Muscle of leg (tissue), 16 donors: ENCODE measurements at places on chromosomes 2 and 18. TPM values are rescaled to one million over a fixed set of nuclear protein-coding genes. Genes with fewer than 3 reads are reported as not detected.

DNA sequence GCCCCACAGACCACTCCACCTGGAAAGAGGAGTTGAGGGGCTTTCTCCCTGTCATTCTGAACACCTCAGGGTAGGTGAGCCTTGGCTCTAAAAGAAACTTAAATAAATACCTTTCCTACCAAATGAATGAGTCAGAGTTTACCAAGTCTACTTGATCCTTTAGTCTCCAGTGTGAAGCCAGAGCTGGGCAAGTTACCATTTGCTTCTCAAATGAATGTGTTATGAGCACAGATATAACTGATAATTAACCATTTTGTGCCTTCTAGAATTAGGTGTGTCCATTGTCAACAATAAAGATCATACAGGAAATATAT, 347.7 kb downstream of the KIAA1328 start:
- no peak overlapping the region for H3K27ac ChIP-seq
- no peak for DNase-seq
- H3K36me3 ChIP-seq, result no peaks in the 10 kb centered on the region
- H3K4me1 ChIP-seq, result no peaks in the 10 kb centered on the region
- no peaks in the 10 kb centered on the region for H3K27me3 ChIP-seq

DNA sequence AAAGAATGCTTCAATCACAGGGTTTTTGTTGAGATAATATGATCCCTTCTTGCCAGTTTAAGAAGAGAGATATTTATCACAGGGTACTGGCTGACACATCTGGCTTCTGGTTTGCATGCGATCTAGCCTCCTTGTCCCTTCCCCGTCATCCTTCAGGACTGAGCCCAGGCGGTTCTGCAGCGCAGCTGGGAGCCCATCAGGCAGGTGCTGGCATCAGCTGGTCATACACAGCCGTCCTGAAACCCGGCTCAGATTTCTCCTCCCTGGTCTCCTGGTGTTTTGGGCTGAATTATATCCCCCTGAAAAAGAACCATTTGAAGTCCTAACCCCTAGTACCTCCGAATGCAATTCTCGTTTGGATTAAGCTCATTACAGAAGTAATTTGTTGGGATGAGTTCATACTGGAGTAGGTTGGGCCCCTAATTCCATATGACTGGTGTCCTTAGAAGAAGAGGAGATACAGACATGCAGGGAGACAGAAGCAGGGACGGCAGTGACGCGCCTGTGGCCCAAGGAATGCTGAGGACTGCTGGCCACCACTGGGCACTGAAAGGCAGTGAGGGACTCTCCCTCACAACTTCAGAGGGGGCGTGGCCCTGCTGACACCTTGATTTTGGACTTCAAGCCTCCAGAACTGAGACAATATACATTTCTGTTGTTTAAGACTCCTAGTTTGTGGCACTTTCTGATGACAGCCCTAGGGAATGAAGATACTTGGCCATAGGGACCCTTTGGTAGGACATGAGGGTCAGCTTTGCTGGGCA, 83.9 kb upstream of the ODC1 start:
- no peak overlapping the region for H3K27ac ChIP-seq
- H3K27me3 ChIP-seq, result no peaks in the 10 kb centered on the region
- H3K36me3 ChIP-seq, result no peaks in the 10 kb centered on the region
- DNase-seq, result no peak
- peaks cover 10% of the 10 kb centered on the region for H3K4me1 ChIP-seq

- no peak for DNase-seq
- no peak overlapping the region for H3K4me3 ChIP-seq
These were observed 51.7 kb upstream of the ATIC start for GRCh38 chr2:215260097-215260677.

GRCh38 chr2:181104512-181105115, 124.2 kb downstream of the UBE2E3 start:
- H3K4me1 ChIP-seq, result no peaks in the 10 kb centered on the region
- H3K36me3 ChIP-seq, result no peaks in the 10 kb centered on the region
- no peak overlapping the region for H3K4me3 ChIP-seq
- DNase-seq, result peak; percentile 78
- peaks cover 2% of the 10 kb centered on the region for H3K27me3 ChIP-seq

DNA sequence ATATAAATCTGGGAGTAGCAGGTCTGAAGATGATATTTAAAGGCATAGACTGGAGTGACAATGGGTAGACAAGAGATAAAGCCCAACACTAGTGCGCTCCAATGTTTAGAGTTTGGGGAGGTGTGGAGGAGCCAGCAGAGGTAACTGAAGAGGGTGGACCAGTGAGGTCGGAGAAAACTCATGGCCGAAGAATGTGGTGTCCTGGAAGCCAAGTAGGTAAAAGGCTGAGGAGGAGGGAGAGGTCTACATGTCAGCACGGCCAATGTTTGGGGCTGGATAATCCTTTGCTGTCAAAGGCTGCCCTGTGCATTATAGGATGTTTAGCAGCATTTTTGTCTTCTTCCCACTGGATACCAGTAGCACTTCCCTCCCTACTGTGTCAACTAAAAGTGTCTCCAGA, 78.8 kb upstream of the KCNE4 start:
- H3K4me3 ChIP-seq, result no peak overlapping the region
- no peaks in the 10 kb centered on the region for H3K36me3 ChIP-seq
- DNase-seq, result no peak
- H3K4me1 ChIP-seq, result peaks cover 4% of the 10 kb centered on the region

DNA sequence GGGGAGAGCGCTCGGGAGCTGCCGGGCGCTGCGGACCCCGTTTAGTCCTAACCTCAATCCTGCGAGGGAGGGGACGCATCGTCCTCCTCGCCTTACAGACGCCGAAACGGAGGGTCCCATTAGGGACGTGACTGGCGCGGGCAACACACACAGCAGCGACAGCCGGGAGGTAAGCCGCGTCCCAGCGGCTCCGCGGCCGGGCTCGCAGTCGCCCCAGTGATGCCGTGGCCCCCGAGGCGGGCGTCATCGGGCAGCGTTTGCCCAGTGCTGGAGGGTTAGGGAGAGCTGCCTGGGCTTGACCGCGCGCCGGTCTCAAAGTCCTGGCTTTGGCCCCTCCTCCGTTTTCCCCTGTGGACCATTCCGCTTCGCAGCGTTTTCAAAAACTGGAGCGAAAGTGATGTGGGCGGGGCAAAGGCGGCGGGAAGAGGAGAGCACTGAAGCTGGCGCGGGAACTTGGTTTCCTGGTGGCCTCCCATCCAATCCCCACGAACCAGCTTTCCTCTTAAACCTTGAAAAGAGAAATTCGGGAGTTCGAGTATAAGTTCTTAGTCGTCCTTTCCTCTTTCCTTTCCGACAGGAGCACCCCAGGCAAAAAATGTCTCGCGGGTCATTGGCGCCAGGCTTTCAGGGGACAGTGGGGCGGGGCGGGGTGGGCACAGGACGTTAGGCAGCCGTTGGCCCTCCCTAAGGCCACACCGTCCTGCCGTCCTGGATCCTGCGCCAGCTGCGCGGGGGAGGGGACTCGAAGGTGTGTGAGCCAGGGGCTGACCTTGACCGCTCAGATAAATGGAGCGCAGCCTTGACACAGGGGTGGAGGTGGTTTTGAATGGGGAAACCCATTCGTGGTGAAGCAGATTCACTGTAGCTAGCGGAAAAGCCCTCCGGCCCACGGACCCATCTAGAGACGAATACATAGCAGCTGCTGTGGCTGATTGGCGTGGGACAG, 821 bp downstream of the TYMS start:
- no peaks in the 10 kb centered on the region for H3K27me3 ChIP-seq
- H3K36me3 ChIP-seq, result peaks cover 14% of the 10 kb centered on the region
- H3K27ac ChIP-seq, result peak overlapping the region; percentile 53
- H3K4me1 ChIP-seq, result peaks cover 3% of the 10 kb centered on the region
- DNase-seq, result peak; percentile 96
- H3K4me3 ChIP-seq, result peak overlapping the region; percentile 75

- H3K4me3 ChIP-seq, result no peak overlapping the region
- DNase-seq, result peak; percentile 76
- H3K4me1 ChIP-seq, result peaks cover 27% of the 10 kb centered on the region
- no peaks in the 10 kb centered on the region for H3K36me3 ChIP-seq
These were observed 175.4 kb upstream of the ACAA2 start for GRCh38 chr18:49988733-49989132.

GRCh38 chr2:221569871-221570270, 2.2 kb downstream of the EPHA4 start:
- peaks cover 22% of the 10 kb centered on the region for H3K4me1 ChIP-seq
- H3K36me3 ChIP-seq, result no peaks in the 10 kb centered on the region
- H3K27ac ChIP-seq, result peak overlapping the region; percentile 35
- H3K27me3 ChIP-seq, result peaks cover 25% of the 10 kb centered on the region
- peak; percentile 35 for DNase-seq
- peak overlapping the region; percentile 58 for H3K4me3 ChIP-seq

- H3K4me1 ChIP-seq, result peaks cover 79% of the 10 kb centered on the region
- H3K4me3 ChIP-seq, result no peak overlapping the region
- DNase-seq, result no peak
- no peaks in the 10 kb centered on the region for H3K27me3 ChIP-seq
These were observed 116.8 kb upstream of the PKDCC start for GRCh38 chr2:41930807-41931566.

DNA sequence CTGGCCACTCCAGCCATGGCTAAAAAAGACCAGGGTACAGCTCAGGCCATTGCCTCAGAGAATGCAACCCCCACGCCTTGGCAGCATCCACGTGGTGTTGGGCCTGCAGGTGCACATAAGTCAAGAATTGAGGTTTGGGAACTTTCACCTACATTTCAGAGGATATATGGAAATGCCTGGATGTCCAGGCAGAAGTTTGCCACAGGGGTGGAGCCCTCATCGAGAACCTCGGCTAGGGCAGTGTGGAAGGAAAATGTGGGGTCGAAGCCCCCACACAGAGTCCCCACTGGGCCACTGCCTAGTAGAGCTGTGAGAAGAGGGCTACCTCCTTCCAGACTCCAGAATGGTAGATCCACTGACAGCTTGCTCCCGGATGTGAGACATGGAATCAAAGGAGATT, 477.3 kb downstream of the LPIN1 start:
- H3K27me3 ChIP-seq, result peaks cover 4% of the 10 kb centered on the region
- H3K27ac ChIP-seq, result no peak overlapping the region
- no peaks in the 10 kb centered on the region for H3K4me1 ChIP-seq
- no peak overlapping the region for H3K4me3 ChIP-seq

DNA sequence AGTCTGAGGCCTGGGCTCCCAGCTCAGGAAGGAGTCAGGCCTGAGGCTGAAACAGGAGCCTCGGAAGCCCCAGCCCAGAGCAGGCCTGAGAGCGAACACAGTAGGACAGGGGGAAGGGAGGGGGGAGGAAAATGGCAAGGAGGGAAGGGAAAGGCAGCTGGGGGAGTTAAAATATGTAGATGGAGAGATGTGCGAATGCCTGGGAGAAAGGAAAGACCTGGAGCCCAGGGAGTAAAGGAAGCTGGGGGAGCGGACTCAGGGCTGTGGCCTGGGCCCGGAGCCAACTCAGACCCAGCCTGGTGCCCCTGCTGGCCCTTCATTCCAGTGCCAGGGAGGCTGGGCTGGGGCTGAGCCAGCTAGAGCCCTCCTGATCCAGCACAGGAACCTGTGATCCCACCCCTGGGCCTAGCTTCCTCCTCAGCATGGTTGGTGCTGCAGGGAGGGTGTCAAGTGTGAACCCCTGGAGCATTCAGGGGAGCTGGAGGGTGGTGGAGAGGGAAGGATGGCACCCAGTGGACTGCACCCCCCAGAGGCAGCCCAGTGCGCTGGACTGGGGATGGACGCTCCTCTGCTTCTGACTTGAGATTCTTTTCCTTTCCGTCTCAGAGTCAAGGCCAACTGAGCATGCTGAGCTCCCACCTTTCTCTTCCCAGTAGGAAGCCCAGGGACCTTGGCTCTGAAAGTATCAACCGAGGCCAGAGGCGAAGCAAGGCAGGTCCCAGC, 46.3 kb downstream of the EMX1 start:
- no peak overlapping the region for H3K27ac ChIP-seq
- no peaks in the 10 kb centered on the region for H3K36me3 ChIP-seq
- DNase-seq, result peak; percentile 21
- H3K27me3 ChIP-seq, result no peaks in the 10 kb centered on the region
- no peak overlapping the region for H3K4me3 ChIP-seq
- H3K4me1 ChIP-seq, result peaks cover 6% of the 10 kb centered on the region

DNA sequence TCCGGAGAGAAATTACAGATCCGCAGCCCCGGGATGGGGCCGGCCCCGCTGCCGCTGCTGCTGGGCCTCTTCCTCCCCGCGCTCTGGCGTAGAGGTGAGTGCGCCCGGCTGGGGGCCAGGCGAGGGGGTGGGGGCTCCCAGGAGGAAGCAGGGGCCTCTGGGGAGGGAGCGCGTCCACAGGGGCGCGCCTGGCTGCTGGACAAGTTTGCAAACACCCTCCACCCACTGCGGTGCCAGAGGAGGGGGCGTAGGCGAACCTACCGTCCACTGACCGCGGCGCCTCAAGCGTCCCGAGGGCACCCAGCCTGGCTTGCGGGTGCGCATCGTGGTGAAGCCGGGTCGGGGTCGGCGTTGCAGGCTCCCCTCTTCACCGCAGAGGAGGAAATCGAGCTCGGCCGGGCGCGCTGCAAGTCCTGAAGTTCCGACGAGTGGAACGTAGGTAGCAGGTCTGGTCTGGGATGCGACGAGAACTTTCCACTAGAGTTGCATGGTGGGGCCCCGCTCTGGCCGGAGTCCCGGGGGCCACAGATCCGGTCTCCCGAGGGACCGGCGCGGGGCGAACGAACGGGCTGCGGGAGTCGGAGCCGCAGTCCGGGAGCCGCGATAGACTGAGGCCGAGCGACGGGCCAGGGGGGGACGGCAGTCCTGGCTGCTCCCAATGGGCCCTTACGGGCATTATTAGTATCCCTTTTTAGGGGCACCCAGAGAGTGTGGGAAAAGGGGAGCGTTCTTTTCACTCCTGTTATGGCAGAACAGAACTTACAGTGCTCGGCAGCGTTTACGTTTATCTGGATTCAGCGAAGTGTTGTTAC, 502 bp downstream of the MERTK start:
- peaks cover 13% of the 10 kb centered on the region for H3K27me3 ChIP-seq
- peak; percentile 60 for DNase-seq
- H3K36me3 ChIP-seq, result no peaks in the 10 kb centered on the region
- peak overlapping the region; percentile 82 for H3K4me3 ChIP-seq

- no peaks in the 10 kb centered on the region for H3K4me1 ChIP-seq
- H3K4me3 ChIP-seq, result no peak overlapping the region
- H3K27me3 ChIP-seq, result no peaks in the 10 kb centered on the region
- no peak overlapping the region for H3K27ac ChIP-seq
These were observed 784.7 kb upstream of the PIK3C3 start for GRCh38 chr18:41170346-41170745.

POTEI gene
- polyA plus RNA-seq, result 0.13 TPM

TCF23 gene
- 0.27 TPM for polyA plus RNA-seq

PSD4 gene
- 1.5 TPM for polyA plus RNA-seq

TMEM87B gene
- 14.3 TPM for polyA plus RNA-seq

PIK3C3 gene
- polyA plus RNA-seq, result 40.4 TPM

RAX gene
- polyA plus RNA-seq, result not detected

PDE6D gene
- polyA plus RNA-seq, result 17.4 TPM

MEP1B gene
- 0.25 TPM for polyA plus RNA-seq

CHRNG gene
- polyA plus RNA-seq, result 92.5 TPM

NGEF gene
- polyA plus RNA-seq, result 4.8 TPM

REG3A gene
- polyA plus RNA-seq, result not detected
